IPS-NIHi11 (cell line): ENCODE measurements at places on chromosomes 1 and 21.

DNA sequence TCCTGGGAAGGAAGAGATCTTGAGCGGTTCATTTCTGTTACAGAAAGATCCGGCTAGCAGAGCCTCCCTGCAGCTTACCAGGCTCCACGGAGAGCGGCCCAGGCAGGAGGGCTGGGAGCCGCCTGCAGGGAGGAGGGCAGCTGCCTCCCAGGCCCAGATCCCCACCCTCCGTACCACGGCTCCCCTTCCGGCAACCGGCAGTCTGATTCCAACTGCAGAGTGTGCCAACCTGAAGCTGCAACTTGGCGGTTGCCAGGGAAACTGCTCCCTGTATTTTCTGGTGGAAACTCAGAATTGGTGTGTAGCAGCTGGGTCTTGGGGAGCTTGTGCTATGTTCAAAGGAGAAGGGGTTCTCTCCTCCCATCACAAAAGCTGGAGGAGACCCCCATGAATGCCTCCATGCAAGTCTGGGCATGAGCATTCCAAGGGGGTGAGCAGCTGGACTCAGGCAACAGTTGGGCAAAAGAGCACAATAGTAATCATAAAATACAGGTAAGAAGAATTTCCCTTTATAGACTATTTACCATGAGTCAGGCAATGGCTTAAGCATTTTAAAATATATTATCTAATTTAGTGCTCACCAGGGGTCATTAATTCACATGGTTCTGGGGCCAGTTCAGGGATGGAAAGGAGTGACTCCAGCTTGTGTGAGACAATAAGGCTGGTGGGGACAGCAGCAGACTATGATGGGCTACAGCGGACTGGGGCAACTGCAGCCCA lies 46.1 kb upstream of the KAZN start:
- no peak for DNase-seq

GRCh38 chr1:66641891-66642473 lies 108.0 kb downstream of the SGIP1 start:
- DNase-seq = no peak

DNA sequence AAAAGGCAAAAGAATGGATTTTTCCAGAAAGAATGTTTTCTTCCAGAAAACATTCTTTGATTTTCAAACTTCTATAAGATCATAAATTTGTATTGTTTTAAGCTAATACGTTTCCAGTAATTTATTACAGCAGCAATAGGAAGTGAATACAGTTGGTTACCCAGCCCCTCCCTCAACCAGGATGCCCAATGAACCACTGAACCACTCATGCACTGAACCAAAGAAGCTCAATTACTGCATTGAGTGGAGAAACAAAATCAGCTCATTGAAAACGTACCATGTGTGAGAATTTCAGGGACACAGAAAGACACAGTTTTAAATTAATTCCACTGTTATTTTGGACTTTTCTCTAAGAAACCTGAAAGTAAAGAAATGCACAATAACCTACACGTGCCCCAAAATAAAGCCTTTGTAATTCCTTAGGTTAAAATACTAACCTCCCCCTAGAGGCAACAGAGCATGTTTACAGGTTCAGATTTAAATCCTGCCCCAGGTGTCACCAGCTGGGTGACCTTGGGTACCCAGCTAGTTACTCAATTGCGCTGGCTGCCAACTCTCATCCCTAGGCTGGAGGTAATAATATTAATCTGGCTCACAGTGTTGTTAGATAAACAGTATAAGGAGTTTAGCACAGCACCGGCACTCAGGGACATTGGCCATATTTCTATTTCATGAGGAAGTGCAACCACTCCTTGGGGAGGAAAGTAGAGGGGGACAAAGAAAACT lies 111.7 kb downstream of the NMNAT2 start:
- DNase-seq = peak; percentile 46

DNA sequence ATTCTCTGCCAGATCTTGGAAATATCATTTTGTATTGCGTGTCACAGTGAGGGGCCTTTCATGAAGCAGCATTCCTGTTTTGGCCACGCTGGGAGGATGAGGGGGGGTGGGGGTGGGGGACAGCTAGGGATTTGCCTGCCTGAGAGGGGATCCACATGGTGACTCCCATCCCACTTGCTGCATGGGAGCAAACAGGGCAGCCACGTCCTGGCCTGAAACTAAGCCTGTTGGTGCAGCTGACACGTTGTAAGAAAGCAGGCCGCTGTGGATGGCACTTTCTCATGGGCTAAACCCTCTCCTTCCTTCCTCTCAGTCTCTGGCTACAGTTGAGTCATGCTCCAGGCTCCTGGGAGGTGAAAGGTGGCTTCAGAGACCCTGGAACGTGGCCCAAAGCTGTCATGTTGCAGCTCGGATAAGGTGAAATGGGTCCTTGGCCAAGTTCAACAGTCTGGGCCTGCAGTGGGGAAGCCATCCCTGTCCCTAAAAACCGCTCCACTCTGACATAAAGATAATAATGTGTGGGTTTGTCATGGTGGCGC lies 346.7 kb upstream of the VAMP3 start:
- no peak for DNase-seq

GRCh38 chr1:113123737-113124136 lies 50.7 kb downstream of the LRIG2 start:
- no peak for DNase-seq

DNA sequence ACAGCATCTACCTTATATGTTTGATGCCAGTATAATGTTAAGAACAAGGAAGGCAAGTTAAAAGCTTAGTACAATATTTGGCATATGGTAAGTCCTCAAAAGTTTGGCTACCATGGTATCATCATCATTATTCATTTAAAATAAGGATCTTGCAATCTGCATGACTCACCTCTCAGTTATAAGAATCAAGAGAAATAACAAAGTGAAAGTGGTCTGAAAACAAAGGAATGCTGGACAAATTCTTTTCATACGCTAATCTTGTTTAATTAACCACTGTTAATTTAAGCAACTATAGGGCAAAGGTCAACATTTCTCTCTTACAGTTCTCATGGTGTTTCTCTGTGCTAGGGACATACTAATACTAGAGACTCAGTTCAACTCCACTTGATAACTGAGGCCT lies 13.0 kb upstream of the CLDN19 start:
- DNase-seq = no peak

GRCh38 chr21:42212266-42212665 lies 6.7 kb upstream of the ABCG1 start:
- no peak for DNase-seq

DNA sequence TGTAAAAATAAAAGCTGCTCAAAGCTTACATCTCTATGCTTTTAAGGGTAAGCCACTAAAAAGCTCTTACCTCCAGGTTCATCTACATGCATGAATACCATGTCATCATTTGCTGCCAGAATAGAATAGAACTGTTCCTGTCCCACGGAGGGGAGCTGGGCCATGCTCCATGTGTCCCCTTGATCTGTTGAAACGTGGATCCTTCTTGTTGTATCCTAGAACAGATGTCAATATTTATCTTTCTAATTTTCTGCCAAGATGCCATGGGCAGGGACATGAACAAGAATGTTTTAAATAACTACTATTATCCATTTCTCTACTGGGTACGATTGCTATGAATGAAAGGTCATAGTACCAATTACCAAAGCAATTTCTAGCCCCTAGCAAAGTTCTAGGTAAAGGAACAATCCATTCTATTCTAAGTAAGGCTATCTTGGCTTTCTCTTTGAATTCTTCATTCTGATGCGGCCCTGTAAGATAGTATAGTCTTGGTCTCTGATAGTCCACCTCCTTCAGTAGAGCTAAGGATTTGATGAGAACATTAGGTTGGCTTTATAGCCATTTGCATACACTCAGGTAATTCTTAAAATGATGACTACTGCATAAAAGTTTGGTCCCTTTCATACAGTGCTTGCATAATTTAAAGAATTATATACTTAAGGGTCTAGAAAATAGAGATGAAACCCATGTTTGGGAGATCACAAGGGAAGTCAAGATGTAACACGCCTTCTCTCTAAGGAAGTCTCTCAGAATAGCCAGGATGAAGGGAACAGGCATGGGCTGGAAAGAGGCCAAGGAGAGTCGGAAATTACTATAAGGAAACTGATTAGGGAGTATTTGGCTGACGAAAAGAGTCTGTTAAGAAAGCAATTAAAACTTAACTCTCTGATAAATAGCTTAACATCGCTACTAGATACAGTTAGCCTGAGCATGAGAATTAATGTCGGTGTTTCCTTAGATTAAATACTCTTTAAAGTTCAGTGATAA lies 35.4 kb upstream of the MYBPHL start:
- no peak for DNase-seq

- DNase-seq = no peak
Measured at GRCh38 chr1:70459496-70460225, 48.6 kb downstream of the CTH start.

DNA sequence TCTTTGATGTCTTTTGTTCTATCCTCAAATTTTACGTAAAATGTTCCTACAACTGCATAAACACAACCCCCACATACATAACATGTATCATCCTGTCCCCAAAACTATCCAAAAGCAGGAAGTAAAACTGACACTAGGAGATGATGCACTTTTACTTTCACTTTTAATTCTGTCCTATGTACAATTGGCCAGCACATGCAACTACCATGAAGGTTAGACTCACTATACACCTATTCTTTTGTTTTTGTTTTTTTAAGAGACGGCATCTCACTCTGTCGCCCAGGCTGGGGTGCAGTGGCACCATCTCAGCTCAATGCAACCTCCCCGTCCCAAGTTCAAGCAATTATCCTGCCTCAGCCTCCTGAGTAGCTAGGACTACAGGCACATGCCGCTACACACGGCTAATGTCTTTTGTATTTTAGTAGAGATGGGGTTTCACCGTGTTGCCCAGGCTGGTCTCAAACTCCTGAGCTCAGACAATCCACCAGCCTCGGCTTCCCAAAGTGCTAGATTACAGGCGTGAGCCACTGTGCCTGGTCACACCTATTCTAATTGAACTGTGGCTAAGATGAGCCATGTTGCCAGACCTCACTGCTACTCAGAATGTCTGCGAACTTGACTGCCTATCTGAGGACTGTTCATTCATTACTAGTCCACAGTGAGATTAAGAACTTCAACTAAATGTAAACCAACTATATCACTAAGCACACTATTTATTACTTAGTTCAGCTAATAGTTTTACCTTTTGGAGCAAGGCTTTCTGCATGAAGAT lies 48.0 kb downstream of the TOR3A start:
- DNase-seq = no peak

GRCh38 chr1:19209439-19209989 lies 552 bp downstream of the UBR4 start:
- DNase-seq = peak; percentile 60

DNA sequence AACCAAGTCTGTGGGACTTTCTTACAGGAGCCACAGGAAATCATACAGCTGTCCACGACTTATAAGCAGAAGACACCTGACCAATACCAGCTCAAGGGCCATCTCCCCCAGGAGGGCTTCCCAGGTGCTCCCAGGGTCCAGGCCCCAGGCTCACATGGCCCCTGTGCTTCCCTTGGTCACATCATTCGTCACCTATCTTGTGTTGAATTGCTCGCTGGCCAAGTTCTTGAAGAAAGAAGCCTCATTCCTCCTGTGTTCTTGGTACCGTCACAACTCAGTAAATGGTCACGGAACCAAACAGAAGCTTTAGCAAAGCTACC lies 3.0 kb downstream of the NPHP4 start:
- no peak for DNase-seq

DNA sequence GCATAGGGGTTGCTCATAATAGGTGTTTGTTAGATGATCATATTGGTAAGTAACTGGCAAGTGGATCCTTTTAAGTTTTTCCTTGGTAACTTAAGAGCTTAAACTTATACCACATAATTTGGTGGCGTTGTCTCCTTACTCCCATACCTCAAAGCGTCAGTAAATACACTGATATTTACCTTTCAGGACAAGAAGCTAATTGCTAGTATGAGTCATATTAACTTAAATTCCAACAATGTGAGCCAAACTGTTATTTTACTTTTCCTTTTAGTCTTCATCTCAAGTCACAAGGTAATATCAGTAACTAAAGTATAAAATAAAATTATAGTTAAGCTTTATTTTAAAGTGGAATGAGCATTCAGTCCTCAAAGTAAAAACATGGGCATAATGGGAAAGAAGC lies 9.0 kb upstream of the SH3GLB1 start:
- no peak for DNase-seq

DNA sequence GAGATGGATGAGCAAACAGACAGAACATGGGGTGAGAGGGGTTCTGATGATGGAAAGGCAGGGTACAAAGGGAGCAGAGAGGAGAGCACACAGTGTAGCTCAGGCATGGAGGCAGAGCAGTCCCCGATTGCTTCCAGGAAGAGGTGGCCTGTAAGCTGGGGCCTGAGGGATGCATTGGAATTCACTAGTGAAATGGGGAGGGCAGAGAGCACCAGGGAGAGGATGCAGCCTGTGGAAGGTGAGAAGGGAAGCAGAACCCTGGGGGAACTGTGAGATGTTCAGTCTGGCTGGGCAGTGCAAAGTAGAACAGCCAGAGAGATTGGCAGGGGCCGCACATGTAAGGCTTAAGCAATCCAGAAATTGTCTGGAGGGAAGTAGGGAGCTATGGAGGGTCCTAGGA lies 12.2 kb downstream of the ZNF362 start:
- no peak for DNase-seq

DNA sequence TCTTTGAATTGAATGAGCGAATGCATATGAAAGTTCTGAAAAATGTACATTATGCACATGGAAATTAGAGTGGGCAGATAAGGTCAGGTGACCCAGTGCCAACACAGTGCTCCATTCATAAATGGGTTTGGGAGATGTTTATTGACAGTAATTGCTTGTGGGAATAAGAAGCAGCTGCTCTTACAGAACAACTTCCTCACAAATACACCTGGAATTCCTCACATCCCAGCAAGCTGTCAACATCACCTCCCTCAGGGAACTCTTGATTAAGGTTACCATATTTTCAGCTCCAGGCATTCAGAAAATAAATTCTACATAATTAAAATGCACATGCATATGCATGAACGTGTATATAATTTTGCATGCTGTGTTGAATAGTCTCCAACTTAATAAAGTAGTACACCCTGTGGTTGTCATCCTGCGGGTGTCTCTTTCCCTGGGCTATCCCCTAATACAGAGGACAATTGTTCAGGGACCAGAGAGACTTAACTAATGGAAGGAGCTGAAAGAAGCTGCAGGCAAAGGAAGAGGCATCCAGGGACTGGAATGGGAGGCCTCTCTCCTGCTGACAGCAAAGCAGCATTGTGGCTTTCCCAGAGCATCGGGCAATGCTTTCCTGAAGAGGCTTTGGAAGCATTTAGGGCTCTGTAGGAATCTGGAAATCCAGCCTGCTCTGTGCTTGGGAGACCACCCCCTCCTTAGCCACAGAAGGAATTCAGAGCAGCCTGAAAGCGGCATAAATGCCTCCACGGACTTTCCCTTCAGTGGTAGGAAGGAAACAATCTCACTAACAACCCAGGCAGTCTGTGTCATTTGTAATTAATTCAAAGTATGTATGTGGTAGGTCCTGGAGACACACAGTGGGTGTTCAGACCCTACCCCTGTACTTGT lies 55.2 kb upstream of the GNG12 start:
- DNase-seq = peak; percentile 17
